CD4-positive, alpha-beta T cell treated with Interleukin-1 beta for 1 hour (primary cell): ENCODE measurements at places on chromosomes 4 and X.

- DNase-seq: no peak
Observed at GRCh38 chrX:79147477-79147876, 3.0 kb downstream of the GPR174 start.

GRCh38 chrX:24235084-24235710 is 78.7 kb downstream of the SUPT20HL2 start:
- DNase-seq: no peak

- DNase-seq: no peak
Observed at GRCh38 chrX:107102980-107103379, 15.6 kb downstream of the RBM41 start.

- DNase-seq: no peak
Observed at GRCh38 chr4:10974371-10974770, 289.8 kb upstream of the CLNK start.

- DNase-seq: peak; percentile 58
Observed at GRCh38 chr4:77818073-77818601, 1.0 kb downstream of the CNOT6L start.

- DNase-seq: no peak
Observed at GRCh38 chr4:139910106-139910505, 243.9 kb downstream of the MAML3 start.

- no peak for DNase-seq
Observed at GRCh38 chr4:55446578-55446922, 50.8 kb downstream of the TMEM165 start.

GRCh38 chrX:23046443-23046842 is 46.7 kb downstream of the DDX53 start:
- DNase-seq: no peak
